ENCODE measurements at places on chromosomes 4 and X. TPM values are rescaled to one million over a fixed set of nuclear protein-coding genes. Genes with fewer than 3 reads are reported as not detected.

DNA sequence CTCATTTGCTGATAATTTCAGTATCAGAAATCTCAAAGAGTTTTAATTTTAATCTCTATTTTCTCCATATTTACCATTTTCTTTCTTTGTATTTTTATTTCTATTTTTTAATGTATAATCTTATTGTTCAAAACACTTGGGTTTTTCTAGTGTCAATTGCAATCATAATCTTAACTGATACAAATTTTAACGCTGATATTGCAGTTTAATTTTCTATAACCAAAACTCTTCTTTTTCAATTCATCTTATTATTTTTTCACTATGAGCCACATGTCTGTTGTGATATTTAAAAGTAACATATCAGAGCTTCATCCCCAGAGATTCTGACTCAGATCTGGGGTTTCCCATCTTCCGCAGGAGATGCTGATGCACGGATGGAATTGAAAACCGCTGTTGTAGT is 16.2 kb downstream of the ADAM29 start:
- DNase-seq, result no peak
- no peaks in the 10 kb centered on the region for H3K27me3 ChIP-seq
- H3K4me1 ChIP-seq, result no peaks in the 10 kb centered on the region

DNA sequence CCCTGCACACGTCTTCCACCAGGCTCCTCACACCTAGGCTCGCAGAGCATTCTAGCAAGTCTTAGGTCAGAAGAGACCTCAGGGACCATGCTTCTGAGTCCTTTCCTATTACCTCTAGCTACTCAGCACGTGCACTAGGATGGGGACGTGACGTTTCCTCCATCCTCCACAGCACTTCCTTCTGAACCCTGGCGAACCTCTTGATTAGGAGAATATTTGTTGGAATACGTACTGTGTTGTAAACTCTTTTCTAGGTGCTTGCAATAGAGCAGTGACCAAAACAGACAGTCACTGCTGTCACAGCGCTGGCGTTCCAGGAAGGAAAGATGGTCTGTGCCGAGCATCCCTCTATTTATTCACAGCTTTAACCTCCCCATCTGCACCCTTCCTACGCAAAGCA is 12.9 kb upstream of the TENM3 start:
- H3K36me3 ChIP-seq, result no peaks in the 10 kb centered on the region
- H3K27me3 ChIP-seq, result no peaks in the 10 kb centered on the region
- H3K4me1 ChIP-seq, result no peaks in the 10 kb centered on the region

- H3K4me1 ChIP-seq, result no peaks in the 10 kb centered on the region
- no peak overlapping the region for H3K4me3 ChIP-seq
- H3K27me3 ChIP-seq, result no peaks in the 10 kb centered on the region
Measured at GRCh38 chr4:128176643-128177042, 111.0 kb downstream of the PGRMC2 start.

DNA sequence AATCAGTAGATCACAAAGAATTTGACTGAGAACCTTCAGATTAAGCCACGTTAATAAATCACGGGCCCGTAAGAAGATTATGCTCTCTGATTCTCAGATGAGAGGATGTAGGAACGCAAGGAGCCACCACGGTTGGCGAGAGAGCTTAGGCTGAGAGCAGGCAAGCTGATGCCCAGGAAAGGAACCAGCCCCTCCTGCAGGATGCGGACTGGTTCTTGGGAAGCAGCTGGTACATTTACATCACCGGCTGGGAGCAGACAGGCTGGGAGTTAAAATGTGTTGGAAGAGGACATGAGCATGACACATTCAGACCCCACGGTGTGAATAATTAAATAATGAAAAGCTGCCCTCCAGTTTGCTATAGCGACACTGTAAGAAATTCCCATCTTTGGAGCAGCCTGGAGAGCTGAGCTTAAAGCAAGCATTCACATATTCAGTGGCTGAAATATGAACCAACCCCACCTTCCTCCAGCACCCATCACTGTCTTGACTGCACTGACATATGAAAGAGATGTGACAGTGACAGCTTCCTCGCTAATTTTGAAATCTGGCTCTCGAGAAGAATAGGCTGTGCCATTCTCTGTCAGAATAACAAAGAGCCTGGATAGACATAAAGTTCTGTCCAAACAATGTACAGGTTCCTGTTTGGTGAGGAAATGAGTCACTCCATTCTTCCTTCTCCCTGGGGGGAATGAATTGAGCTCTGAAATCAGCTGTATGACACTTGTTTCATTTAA is 33.1 kb downstream of the LNX1 start:
- H3K4me1 ChIP-seq, result no peaks in the 10 kb centered on the region
- H3K27ac ChIP-seq, result no peak overlapping the region
- no peaks in the 10 kb centered on the region for H3K36me3 ChIP-seq
- H3K27me3 ChIP-seq, result no peaks in the 10 kb centered on the region
- no peak overlapping the region for H3K4me3 ChIP-seq

DNA sequence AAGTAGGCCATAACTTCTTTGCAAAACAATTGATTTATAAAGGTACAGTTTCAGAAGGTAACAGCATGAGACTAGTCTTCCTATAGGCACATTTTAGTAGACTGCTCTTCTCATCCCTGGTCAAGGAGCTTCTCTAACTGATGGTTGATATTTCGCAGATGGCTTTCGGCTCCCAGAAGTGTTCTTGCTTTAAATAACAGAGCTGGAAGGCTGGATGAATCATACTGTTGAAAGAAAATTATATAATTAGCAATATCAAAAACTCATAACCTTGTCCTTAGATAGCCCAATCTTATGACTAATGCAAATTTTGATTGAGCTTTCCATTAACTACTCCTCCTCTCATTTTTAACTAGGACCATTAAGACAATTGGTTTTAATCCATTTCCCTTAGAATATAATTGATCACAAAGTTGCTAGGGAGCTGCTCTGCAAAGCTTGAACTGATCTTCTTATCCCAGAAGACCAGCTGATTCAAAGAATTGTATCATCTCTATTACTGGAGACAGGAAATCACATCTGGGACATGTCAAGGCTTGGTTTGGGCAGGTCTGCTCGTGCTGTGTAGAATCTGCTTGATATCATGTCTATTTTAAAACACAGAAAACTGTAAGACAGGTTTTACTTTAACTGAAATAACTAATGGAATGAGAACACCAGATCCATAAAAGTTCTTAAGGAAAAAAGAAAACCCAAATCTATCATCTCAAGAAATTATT is 38.6 kb downstream of the CENPU start:
- H3K27ac ChIP-seq, result peak overlapping the region; percentile 57
- peaks cover 12% of the 10 kb centered on the region for H3K4me1 ChIP-seq
- H3K36me3 ChIP-seq, result peaks cover 5% of the 10 kb centered on the region
- no peak overlapping the region for H3K4me3 ChIP-seq

- no peak for DNase-seq
- H3K27ac ChIP-seq, result no peak overlapping the region
- peaks cover 95% of the 10 kb centered on the region for H3K27me3 ChIP-seq
- H3K4me1 ChIP-seq, result peaks cover 13% of the 10 kb centered on the region
Measured at GRCh38 chr4:2415881-2416563, 2.4 kb downstream of the ZFYVE28 start.

- no peak overlapping the region for H3K4me3 ChIP-seq
- no peaks in the 10 kb centered on the region for H3K36me3 ChIP-seq
- H3K4me1 ChIP-seq, result peaks cover 3% of the 10 kb centered on the region
- DNase-seq, result no peak
- H3K27me3 ChIP-seq, result no peaks in the 10 kb centered on the region
Measured at GRCh38 chrX:7110821-7111276, 36.7 kb upstream of the STS start.

DNA sequence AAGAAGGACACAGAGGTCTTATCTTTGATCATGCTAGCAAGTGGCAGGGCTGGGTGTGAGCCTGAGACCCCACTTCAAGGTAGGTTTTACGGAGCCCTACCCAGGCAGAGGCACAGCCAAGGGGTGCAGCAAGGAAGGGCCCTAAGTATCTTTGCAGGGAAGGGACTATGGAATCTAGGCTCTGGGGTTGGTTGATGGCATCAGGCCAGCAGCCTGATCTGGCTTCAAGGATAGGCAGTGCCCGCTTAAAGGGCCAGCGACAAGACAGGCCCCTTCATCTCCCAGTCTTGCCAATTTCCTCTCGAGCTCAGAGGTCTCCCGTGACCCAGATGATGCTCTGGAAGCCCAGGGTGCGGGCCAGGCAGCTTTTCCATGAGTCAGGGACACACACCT is 5.8 kb downstream of the ABLIM2 start:
- H3K36me3 ChIP-seq, result no peaks in the 10 kb centered on the region
- no peaks in the 10 kb centered on the region for H3K4me1 ChIP-seq
- DNase-seq, result no peak

- H3K27me3 ChIP-seq, result no peaks in the 10 kb centered on the region
- H3K4me3 ChIP-seq, result no peak overlapping the region
- DNase-seq, result no peak
- no peaks in the 10 kb centered on the region for H3K4me1 ChIP-seq
- no peaks in the 10 kb centered on the region for H3K36me3 ChIP-seq
Measured at GRCh38 chr4:80390178-80390577, 54.6 kb downstream of the CFAP299 start.

GRCh38 chr4:2672700-2673099 is 83.4 kb downstream of the TNIP2 start:
- DNase-seq, result no peak
- peaks cover 27% of the 10 kb centered on the region for H3K36me3 ChIP-seq
- no peak overlapping the region for H3K27ac ChIP-seq

GRCh38 chrX:13732246-13733067 is 2.0 kb downstream of the TRAPPC2 start:
- H3K4me1 ChIP-seq, result peaks cover 13% of the 10 kb centered on the region
- H3K4me3 ChIP-seq, result no peak overlapping the region
- H3K27me3 ChIP-seq, result no peaks in the 10 kb centered on the region
- H3K36me3 ChIP-seq, result peaks cover 6% of the 10 kb centered on the region

DNA sequence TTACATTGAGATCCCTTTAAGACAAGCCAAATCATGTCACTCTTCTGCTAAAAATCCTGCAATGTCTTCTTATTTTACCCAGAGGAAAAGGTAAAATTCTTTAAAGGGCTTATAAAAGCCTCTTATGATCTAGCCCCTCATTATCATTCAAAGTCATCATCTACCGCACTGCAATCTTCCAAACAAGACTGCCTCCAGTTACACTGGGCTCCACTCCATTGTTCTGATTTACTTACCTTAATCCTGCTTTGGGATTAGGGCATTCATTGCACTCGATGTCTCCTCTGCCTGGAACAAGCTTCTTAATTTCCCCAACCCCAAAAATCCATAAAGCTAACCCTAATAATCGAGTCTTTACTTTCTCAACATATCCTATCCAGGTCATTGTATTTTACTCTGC is 269.1 kb downstream of the PCDH18 start:
- H3K4me1 ChIP-seq, result no peaks in the 10 kb centered on the region
- no peak overlapping the region for H3K27ac ChIP-seq
- no peak for DNase-seq
- no peaks in the 10 kb centered on the region for H3K36me3 ChIP-seq
- H3K27me3 ChIP-seq, result no peaks in the 10 kb centered on the region

DNA sequence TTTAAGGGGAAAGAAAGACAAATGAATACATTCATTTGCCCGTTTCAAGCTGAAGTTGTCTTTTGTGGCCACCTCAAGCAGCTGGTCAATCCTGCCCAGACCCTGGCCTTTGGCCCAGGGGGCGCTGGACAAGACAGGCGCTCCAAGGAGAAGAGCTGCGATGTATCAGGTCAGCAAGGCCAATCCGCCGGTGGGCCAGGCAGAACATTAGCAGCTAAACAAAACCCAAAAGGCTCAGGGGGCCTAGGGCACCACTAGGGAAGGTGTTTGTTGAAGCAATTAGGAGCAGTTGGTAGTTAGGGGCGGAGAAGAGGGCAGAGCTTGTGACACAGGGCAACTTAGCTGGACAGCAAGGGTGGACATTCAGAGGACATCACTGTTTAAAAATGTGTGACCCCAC is 60.8 kb upstream of the TMEM33 start:
- no peaks in the 10 kb centered on the region for H3K36me3 ChIP-seq
- H3K27me3 ChIP-seq, result peaks cover 100% of the 10 kb centered on the region
- no peaks in the 10 kb centered on the region for H3K4me1 ChIP-seq
- no peak for DNase-seq
- no peak overlapping the region for H3K27ac ChIP-seq

DNA sequence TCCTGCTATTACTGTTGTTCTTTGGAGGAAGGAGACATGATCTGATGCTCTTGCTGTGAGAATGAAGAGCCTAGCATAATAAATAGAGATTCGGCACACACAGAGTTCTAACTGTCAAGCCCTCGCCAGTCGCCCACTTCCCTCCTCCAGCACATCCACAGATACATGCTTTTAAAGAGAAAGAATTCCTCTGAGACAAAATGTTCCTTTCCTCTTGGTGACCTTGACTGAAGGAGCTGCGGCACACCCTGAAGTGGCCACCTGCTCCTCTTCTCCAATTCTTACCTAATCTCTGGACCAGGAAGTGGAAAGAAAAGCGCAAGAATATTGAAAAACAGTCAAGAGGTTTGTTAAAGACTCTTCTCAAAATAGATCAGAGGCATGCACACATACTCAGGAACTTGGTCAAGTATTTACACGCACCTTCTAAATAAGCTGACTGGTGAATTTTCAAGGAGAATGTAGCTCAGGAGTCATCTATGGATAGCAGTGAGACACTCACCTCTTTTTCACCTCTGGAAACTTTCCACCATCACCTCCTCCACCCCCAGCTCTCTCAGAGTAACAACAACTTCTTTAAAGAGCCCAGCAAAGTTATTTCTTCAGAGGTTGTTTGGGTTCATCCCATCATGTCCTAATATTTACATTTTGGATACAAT is 95.4 kb downstream of the PARM1 start:
- H3K4me1 ChIP-seq, result peaks cover 11% of the 10 kb centered on the region
- peak overlapping the region; percentile 42 for H3K27ac ChIP-seq
- no peaks in the 10 kb centered on the region for H3K36me3 ChIP-seq
- no peak overlapping the region for H3K4me3 ChIP-seq

GRCh38 chr4:119678761-119679160 is 50.2 kb upstream of the PDE5A start:
- DNase-seq, result no peak
- H3K27ac ChIP-seq, result no peak overlapping the region
- H3K36me3 ChIP-seq, result no peaks in the 10 kb centered on the region

DNA sequence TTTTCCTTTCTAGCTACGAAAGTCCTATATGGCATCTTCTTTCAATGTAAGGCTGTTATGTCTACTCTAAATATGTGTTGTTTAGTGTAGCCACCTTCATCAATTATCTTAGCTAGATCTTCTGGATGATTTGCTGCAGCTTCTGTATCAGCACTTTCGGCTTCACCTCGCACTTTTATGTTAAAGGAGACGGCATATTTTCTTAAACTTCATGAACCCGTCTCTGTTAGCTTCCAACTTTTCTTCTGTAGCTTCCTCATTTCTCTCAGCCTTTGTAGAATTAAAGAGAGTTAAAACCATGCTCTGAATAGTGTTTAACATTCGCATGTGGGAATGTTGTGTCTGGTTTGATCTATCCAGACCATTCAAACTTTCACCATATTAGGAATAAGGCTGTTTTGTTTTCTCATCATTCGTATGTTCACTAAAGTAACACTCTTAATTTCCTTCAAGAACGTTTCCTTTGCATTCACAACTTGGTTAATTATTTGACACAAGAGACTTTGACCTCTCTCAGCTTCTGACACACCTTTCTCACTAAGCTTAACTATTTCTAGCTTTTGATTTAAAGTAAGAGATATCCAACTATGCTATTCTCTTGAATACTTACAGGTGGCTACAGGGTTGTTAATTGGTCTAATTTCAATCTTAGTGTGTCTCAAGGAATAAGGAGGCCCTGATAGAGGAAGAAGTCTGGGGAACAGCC is 476.8 kb downstream of the GABRG1 start:
- no peak overlapping the region for H3K27ac ChIP-seq
- DNase-seq, result no peak
- no peak overlapping the region for H3K4me3 ChIP-seq
- no peaks in the 10 kb centered on the region for H3K36me3 ChIP-seq
- H3K27me3 ChIP-seq, result no peaks in the 10 kb centered on the region
- no peaks in the 10 kb centered on the region for H3K4me1 ChIP-seq

The SASH3 gene
- total RNA-seq, result not detected

The CAMK2D gene
- 84.7 TPM for total RNA-seq

The BBS12 gene
- 3.2 TPM for total RNA-seq

The MAGEB1 gene
- not detected for total RNA-seq

The FHDC1 gene
- total RNA-seq, result 0.18 TPM

The AR gene
- 0.70 TPM for total RNA-seq

The TEX13A gene
- not detected for total RNA-seq

The CYSLTR1 gene
- total RNA-seq, result not detected

The GABRB1 gene
- total RNA-seq, result 0.42 TPM

The FGA gene
- total RNA-seq, result not detected

Data from cardiac muscle cell (in vitro differentiated cells and primary cell).